Activated CD4-positive, alpha-beta T cell treated with anti-CD3 and anti-CD28 coated beads for 48 hours (primary cell): ENCODE measurements at places on chromosomes 3 and 15.

DNA sequence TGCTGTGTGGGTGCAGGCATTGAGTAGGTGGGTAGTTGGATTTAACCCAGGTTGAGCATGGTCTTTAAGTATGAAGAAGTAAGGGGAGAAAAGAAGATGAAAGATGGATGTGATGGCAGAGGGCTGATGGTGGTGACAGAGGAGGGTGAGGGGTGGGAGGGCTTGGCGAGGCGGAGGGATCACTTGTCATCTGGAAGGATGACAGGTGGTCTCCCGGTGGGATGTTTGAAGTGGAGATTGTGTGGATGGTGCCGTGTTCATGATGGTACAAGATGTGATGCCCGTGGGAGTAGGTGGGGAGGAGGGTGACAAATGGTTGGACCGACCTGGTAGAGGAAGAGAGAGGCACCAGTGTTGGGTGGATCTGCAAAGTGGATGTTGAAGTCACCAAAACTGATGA is 208.8 kb downstream of the RPLP1 start:
- no peak for DNase-seq

- DNase-seq = no peak
Measured at GRCh38 chr15:75713338-75713895, 769 bp upstream of the CSPG4 start.

DNA sequence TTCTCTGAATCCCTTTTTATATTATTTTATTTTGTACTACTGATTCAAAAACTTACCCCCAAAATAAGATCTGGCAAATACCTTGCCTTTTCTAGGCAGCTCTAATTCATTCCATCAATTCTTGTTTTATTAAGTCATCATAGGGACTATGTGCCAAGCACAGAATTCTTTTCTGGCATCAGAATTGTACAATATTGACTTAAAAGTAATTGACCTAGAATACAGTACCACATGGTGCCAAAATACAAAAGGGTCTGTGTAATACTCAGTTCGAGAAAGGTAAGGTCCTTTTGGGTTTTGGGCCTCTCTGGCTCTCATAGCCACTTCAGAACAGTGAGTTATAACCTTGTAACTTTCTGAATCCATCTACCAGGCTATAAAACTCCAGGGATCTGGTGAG is 46.2 kb downstream of the KBTBD8 start:
- DNase-seq = no peak

DNA sequence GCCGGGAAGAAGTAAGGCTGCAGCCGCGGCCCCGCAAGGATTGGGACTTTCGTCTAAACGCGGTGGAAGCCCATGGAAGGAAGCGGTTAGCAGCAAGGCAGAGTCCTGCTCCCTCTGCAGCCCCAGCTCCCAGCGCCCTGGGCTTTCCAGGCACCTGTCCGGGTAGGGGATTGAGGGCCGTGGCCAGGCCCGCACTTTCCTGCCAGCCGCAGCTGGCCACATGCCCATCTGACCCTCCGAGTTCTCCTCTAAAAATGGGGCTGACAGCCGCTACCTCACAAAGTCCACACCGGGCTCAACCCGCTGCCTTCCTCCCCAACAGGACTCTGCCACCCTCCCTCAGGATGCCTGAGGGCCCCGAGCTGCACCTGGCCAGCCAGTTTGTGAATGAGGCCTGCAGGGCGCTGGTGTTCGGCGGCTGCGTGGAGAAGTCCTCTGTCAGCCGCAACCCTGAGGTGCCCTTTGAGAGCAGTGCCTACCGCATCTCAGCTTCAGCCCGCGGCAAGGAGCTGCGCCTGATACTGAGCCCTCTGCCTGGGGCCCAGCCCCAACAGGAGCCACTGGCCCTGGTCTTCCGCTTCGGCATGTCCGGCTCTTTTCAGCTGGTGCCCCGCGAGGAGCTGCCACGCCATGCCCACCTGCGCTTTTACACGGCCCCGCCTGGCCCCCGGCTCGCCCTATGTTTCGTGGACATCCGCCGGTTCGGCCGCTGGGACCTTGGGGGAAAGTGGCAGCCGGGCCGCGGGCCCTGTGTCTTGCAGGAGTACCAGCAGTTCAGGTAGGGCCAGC is 1.9 kb downstream of the NEIL1 start:
- no peak for DNase-seq

DNA sequence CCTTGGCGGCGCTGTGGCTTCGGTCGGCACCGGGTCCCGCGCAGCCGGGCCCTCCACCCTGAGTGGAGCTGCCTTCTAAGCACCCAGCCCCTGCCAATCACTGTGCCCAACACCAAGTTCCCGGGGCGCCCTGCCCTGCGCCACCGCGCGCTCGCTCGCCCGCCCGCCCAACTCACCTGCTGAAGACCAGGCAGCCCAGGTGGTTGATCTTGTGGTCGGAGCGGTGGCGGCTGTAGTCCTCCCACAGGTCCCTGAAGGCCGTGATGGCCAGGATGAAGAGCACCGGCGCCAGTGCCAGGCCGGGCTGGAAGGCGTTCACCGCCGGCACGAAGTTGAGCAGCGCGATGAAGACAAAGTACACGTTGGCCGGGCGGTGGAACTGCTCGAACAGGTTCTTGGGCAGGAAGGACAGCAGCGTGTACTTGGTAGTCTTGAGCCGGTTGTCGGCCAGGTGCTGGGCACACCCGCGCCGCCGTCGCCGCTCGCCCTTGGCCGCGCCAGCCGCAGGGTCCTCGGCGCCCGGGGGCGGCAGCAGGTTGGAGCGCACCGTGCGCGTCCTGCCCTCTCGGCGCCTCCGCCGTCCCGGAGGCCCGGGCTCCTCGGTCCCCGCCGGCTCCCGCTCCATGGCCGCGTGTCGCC is 536 bp downstream of the ATP10A start:
- peak; percentile 60 for DNase-seq

GRCh38 chr3:195708061-195708460 is 12.7 kb upstream of the MUC20 start:
- no peak for DNase-seq

- DNase-seq = peak; percentile 27
Measured at GRCh38 chr3:49476563-49476962, 6.5 kb downstream of the DAG1 start.

DNA sequence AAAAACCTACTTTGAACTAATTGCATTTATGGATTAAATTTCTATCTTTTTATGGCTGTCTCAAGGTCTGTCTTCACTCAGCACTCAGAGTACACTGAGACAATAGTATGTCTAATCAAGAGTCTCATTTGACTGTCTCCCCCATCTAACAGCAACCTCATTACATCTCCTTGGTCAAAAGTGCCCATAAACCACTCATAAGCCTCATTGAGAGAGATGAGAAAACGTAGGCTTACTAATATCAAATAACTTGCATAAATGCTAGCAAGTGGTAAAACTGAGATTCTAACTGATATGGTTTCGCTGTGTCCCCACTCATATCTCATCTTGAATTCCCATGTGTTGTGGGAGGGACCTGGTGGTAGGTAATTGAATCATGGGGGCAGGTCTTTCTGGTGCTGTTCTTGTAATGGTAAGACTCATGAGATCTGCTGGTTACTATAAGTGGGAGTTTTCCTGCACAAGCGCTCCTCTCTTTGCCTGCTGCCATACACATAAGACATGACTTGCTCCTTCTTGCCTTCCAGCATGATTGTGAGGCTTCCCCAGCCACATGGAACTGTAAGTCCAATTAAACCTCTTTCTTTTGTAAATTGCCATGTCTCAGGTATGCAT is 113.9 kb downstream of the TFDP2 start:
- DNase-seq = no peak

DNA sequence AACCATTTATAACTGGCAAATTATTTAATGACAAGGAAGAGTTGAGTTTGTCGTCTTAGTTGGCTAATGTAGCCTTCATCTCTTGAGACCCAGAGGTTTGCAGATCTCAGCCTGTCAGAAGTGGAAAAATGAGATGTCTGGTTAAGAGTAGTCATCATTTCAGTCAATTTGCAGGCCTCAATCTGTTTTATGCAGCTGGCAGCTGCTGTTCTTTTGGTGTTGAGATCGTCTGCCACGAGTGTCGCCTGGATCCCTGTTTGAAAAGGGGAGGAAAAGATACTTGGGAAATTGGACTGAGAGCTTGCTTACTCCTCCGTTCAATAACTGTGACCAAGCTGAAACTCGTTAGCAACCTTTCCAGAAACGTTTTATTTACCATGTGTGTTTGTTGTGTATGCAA is 2.3 kb downstream of the PHLDB2 start:
- no peak for DNase-seq

DNA sequence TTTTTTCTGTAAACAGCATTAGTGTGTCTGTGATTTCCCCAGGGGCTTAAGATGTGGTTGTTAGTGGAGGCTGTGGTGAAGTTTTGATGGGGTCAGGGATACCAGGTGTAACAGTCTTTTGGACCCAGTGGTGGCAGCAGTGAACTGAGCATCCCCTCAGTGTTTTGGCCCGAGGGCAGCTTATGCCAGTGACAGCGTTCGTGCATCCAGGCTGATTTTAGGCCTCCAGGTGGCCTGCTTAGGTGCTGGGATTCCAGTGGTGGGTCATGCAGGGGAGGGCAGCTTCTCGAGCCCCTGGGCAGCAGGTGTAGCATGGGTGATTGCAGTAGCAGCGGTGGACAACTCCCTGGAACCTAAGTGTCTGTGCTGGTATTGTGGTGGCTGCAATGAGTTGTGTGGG is 29.2 kb downstream of the STT3B start:
- peak; percentile 5 for DNase-seq

GRCh38 chr3:157226173-157226847 is 66.4 kb upstream of the CCNL1 start:
- no peak for DNase-seq

DNA sequence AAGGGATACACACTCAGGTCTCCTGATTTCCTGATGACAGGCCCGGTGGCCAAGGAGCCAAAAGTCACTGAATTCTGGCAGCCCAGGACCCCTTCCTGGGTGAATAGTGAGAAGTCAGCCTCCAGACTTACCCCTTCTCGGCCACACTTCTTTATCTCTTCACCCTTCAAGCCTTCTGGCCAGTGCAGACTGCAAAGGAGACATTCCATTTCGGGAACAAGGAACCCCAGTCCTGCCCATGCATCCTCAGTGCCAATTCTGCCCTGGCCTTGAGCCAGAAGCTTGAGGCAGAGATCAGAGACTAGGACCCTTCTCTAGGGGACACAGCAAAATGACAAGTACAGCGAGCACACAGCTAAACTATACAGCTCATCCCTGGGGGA is 28.8 kb downstream of the GRAMD2A start:
- no peak for DNase-seq

DNA sequence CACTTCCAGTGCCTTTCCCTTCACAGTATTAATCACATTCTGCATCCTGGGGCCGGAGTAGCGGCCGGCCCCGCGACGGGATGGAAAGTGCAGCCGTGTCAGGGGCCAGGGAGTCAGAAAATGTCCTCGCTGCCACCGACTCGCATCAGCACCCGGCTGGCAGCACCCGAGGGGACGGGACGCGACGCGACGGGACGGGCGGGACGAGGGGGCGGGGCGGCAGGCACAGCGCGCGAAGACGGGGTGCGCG is 353 bp downstream of the ATG3 start:
- peak; percentile 83 for DNase-seq

DNA sequence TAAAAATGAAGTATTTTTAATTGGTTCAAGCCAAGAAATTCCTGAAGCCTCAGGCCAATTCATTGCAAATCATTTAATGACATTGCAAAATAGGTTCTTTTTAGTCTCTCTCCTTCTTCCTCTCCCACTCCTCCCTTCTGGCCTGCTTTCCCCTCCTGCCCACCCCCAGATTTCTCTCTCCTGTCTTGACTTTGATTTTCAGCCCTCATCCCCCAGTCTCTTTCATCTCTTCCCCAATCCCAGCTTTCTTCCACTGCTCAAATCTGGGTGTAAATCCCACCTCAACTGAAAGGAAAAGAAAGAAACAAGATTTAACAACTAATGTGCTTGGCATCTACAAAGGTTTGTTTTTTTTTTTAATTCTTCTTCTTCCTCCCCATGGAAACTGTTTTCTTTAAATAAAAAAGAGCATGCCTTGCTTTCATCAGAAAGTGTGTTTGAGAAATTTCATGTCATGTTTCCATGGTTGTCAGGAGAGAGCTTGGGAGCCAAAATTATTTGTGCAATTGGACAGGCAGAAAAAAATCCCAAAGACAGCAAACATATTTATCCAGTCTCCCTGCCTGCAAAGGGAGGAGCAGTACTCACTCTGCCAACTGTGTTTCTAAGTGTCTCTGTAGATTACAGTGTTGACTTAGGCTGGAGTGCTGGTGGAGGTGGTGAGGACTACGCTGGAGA is 50.4 kb downstream of the BOC start:
- DNase-seq = no peak

DNA sequence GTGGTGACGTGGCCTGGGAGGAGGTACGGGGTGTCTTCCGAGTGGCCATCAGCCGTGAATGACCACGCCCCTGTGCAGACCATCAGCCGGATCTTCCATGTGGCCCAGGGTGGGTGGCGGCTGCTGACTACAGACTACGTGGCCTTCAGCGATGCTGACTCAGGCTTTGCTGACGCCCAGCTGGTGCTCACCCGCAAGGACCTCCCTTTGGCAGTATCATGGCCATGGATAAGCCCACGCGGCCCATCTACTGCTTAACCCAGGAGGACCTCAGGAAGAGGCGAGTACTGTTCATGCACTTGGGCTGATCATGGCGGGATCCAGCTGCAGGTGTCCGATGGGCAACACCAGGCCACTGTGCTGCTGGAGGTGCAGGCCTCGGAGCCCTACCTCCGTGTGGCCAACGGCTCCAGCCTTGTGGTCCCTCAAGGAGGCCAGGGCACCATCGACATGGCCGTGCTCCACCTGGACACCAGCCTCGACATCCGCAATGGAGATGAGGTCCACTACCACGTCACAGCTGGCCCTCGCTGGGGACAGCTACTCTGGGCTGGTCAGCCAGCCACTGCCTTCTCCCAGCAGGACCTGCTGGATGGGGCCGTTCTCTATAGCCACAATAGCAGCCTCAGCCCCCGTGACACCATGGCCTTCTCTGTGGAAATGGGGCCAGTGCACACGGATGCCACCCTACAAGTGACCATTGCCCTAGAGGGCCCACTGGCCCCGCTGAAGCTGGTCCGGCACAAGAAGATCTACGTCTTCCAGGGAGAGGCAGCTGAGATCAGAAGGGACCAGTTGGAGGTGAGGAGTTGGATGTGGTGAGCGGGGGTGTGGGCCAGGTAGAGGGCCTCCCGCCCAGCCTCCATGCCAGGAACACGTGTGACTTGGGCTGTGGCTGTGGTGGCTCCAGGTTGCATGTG is 178.4 kb downstream of the TBC1D2B start:
- DNase-seq = no peak

DNA sequence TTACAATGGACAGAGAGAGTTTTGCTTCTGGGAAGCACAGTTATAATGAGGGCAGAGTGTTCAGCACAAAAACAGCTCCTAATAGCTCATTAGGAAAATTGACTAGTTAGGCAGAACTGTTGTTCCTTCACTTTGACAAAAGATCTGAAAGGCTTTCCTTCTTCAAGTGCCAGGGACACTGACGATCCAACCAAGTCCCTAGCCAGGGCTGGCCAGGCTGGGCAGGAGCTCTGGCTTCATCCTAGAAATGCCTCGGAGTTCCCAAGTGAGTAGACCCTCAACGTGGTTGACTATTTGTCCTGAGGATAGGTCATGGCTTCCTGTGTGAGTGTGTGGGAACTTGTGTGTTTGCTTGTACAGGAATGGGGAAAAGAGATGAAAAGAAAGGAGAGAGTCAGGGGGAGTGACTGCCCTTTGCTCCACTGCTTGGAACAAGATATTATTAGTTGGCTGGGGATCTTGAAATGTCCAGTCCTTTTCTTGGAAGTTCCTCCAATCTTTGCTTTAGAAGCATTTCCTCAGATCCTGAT is 617.9 kb downstream of the NTRK3 start:
- no peak for DNase-seq
